ENCODE measurements at places on chromosomes 6 and 20. TPM values are rescaled to one million over a fixed set of nuclear protein-coding genes. Genes with fewer than 3 reads are reported as not detected.
A peak's percentile ranks its signal among the peaks of the same experiment; 100 is the strongest.

DNA sequence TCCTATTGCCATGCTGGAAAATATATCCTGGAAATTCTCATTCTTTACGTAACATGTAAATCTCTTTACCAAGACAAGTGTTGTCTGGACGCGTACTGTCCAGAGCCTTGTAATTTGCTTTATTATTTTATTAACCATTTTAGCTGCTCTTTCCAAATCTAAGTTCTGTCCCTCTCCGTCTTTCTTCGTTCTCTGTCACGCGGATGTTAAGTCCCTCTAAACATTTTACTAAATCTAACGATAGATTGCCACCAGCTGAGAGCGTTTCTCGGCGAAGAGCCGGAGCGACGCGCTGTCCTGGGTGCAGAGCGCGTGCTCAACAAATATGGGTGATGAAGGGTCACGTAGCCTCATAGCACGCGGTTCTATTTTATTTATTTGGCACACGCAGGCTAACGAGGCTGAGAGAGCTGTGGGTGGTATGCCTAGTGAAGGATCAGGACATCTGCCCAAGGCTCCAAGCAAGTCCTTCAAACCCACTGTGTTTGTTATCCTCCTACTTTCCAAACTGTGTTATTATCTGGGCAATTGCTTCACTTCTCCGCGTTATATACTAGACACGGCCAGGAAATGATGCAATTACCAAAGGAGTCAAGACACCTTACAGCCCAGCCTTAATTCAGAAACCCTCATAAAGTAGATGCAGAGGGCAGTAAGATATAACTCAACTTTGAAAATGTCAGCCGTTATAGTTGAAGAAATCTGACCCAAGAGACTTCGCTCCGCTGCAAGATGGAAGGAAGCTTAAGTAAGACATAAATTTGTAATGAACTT lies 10.0 kb upstream of the NCOA7 start:
- H3K36me3 ChIP-seq: no peaks in the 10 kb centered on the region
- peaks cover 5% of the 10 kb centered on the region for H3K4me1 ChIP-seq
- peak; percentile 93 for DNase-seq
- H3K27me3 ChIP-seq: no peaks in the 10 kb centered on the region
- H3K27ac ChIP-seq: peak overlapping the region; percentile 97
- H3K4me3 ChIP-seq: peak overlapping the region; percentile 88

DNA sequence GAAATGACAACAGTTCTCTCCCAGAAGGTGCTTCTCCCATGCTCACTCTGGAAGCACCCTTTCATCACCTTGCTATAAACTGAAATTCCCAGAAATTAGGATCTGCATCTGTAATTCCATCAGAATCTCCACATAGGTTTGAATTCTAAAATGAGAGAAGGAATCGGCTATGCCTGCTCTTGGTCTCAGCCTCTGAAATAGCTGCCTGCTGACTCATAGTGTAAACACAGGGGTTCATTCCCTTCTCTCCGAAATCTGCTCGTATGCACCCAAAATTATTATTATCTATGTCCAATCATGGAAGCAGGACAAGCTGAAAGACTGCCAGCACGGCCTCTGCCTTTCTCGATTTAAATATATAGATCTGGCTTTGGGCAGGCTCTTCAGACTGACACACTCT lies 74.6 kb upstream of the TAB2 start:
- no peaks in the 10 kb centered on the region for H3K4me1 ChIP-seq
- no peaks in the 10 kb centered on the region for H3K36me3 ChIP-seq
- H3K27me3 ChIP-seq: no peaks in the 10 kb centered on the region
- H3K4me3 ChIP-seq: no peak overlapping the region

DNA sequence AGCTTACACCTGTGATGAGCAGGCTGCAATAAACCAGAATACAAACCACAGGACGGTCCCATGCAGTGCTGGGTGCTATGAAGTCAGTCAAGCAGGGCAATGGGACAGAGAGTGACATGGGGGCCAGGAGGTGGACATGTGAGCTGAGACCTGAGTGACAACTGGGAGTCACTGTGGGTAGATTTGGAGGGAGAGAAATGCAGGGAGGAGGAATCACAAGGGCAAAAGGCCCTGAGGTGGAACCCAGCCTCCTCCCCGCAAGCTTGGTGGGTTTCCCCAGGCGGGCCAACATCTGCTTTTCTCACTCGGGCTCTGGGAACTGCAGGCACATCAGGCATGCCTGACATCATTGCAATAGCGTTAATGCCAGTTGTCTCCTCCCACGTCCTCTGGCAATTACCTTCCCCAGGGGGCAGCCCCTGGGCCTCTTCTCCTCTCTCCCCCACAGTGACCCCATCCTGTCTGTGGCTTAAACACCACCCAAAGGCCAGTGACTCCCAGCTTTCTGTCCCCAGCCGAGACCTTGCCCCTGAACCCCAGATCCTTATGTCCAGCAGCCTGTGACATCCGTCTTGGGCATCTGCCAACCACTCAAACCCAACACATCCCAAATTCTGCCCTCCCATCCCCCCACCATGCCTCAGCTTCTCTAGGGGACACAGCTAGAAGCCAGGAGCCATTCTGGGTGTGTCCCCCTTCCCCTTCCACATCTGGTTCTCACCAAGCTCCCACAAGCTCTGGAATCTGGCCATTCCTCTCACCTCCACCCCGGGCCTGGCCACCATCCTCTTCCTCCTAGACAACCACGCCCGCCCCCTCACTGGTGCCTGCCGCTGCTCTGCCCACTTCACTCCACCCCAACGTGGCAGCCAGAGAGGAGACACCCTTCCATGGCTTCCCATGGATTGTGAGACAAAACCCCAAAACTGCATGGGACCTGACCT lies 28.2 kb downstream of the PDRG1 start:
- H3K4me3 ChIP-seq: no peak overlapping the region
- no peak overlapping the region for H3K27ac ChIP-seq
- H3K4me1 ChIP-seq: peaks cover 8% of the 10 kb centered on the region
- DNase-seq: no peak

DNA sequence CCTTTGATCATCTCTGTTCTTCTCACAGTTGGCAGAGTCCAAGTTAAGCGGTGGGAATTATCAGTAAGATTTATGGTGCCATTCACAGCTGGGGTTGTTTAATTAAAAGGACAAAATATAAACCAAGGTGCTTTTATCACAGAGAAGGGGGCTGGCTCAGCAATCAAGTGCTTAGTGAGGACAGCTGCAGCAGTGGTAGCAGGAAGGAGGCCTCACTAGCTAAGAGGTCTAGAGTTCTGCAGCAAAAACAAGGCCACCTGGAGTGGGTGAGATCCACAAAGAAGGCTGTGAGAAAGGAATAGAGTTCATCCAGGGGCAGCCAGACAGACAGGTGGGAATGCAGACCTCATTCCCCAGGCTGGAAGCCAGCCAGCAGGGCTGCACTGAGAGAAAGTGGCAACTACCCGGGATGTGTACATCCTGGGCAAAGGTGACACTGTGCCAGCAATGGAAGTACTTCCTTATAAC lies 37.1 kb downstream of the PIGU start:
- H3K4me3 ChIP-seq: no peak overlapping the region
- no peaks in the 10 kb centered on the region for H3K4me1 ChIP-seq
- DNase-seq: no peak
- H3K27ac ChIP-seq: no peak overlapping the region
- H3K27me3 ChIP-seq: no peaks in the 10 kb centered on the region
- no peaks in the 10 kb centered on the region for H3K36me3 ChIP-seq

DNA sequence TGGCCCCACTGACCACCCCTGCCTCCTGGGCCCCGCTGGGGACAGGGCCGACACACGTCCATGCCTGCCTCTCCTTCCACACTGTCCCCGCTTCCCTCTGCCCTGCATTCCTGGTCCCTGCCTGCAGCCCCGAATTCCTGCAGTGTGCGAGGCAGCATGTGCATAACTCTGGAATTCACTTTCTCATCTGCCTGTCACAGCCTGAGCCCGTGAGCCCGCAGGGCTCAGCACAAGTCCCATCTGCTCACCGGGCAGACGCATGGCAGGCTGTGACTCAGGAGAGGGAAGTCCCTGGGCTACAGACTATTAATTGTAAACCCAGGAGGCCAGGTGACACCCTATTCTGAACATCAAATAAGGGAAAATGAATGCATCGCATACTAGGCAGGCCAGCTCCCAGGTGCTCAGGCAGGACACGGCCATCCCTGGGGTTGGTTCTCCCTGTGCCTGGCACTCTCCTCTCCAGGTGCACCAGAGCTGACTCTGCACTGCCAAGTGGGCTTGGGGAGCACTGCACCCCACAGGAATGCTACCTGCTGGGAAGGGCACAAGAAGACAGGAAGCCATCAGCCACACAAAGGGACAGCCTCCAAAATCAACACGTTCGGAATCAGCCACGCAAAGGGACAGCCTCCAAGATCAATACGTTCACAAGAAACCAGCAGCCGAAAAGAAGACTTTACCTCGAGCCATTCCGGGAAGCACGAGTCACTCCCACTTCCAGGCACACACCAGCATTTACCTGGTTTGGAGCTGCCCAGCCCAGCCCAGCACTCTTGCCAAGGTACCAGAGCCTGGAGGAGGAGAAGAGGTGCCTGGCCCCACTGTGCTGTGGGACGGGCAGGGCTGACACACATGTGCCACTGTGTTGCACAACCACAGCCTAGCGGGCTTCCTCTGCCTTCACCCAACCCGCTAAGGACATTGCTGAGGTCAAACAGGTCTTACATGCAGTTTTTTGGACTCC lies 65.9 kb downstream of the DLL1 start:
- no peak overlapping the region for H3K4me3 ChIP-seq
- H3K4me1 ChIP-seq: no peaks in the 10 kb centered on the region
- no peaks in the 10 kb centered on the region for H3K36me3 ChIP-seq
- no peak overlapping the region for H3K27ac ChIP-seq
- DNase-seq: no peak

DNA sequence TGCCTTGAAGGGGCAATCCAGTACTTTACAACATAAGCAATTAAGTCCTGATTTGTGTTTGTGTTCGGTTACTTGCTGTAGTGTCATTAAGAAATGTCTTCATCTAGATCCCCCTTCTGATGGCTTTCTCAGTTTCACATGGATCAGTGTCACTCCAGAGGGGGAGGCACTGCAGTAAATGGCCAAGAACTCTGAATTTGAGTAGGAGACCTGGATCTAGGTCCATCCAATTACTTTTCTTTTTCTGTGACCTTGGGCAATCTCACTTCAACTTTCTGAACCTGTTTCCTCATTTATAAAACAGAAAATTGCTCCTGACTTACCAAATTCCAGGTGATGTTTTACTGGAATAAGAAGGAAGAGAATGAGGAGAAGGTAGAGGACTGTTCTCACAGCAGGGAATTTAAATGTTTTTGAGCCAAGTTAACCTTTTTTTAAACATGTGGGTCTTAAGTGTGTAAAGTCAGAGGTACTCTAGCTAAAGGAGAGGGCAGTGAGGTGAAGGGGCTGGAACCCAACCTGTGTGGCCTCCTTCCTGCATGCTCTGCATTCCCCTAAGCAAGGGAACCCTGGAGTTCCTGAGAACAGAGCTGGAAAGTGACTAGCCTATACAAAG lies 285.5 kb downstream of the HACE1 start:
- no peak overlapping the region for H3K27ac ChIP-seq
- DNase-seq: no peak
- H3K36me3 ChIP-seq: no peaks in the 10 kb centered on the region
- H3K4me3 ChIP-seq: no peak overlapping the region
- no peaks in the 10 kb centered on the region for H3K27me3 ChIP-seq

GRCh38 chr20:50876816-50877215 lies 54.4 kb downstream of the ADNP start:
- no peak overlapping the region for H3K27ac ChIP-seq
- DNase-seq: no peak
- H3K27me3 ChIP-seq: no peaks in the 10 kb centered on the region
- H3K36me3 ChIP-seq: no peaks in the 10 kb centered on the region

DNA sequence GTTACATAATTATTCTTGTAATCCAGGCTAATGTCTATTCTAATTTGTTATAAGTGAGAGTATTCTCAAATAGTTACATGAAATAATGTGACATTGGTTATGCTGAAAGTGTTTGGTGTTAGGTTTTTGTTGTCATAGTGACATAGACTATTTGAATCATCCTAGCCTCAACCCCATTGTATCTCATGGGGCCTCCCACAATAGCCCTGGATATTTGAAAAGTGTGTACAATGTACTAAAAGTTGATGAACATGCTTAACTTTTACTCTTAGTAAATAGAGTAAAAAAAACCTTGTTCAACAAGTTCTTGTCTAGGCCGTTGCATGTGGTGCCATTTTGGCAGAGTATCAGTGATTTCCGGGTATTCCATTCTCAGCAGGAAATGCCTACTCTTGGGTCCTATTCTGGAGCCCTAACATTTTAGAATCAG lies 83.0 kb downstream of the RTN4IP1 start:
- no peak overlapping the region for H3K4me3 ChIP-seq
- no peaks in the 10 kb centered on the region for H3K27me3 ChIP-seq
- H3K4me1 ChIP-seq: peaks cover 7% of the 10 kb centered on the region
- DNase-seq: no peak
- peaks cover 12% of the 10 kb centered on the region for H3K36me3 ChIP-seq

DNA sequence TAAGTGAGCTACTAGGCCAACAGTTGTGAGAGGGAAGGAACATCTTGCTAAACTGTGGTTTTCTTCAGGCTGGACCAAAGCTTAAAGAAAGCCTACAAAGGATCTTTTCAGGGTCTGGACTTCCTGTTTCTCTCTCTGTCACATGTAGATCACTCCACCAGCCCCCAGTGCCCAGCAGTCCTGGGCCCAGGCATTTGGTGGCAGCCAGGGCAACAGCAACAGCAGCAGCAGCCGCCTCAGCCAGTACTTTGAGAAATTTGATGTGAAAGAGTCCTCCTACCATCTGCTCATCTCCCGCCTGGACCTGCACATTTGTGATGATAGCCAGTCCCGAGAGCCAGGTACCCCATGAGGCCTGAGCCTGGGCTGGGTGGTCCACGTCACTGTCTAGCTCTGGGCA lies 44.1 kb downstream of the BLTP3A start:
- H3K36me3 ChIP-seq: peaks cover 7% of the 10 kb centered on the region
- H3K27ac ChIP-seq: no peak overlapping the region
- H3K4me3 ChIP-seq: no peak overlapping the region
- H3K4me1 ChIP-seq: no peaks in the 10 kb centered on the region
- no peak for DNase-seq

DNA sequence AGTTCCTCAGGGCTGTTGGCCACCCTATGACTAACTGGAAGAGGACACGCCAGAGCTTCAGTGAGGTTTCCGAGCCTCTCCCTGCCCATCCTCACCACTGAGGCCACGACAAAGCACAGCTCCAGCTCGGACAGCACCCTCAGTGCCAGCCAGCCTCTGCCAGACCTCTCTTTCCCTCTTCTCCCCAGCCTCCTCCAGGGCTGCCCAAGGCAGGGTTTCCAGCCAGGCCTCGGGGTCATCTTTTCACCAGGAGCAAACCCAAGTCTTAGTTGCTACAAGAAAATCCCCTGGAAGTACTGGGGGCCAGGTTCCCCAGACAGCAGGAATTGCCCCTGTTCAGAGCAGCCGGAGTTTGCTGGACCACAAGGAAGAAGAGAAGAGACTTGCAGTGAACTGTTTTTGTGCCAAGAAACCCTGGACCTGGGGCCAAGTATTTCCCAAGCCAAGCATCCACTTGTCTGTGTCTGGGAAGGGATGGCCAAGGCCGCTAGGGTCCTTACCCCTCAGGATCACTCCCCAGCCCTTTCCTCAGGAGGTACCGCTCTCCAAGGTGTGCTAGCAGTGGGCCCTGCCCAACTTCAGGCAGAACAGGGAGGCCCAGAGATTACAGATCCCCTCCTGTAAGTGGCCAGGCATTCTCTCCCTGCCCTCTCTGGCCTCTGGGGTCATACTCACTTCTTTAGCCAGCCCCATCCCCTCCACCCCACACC lies 41.6 kb downstream of the PLAGL2 start:
- DNase-seq: no peak
- H3K4me1 ChIP-seq: no peaks in the 10 kb centered on the region
- H3K4me3 ChIP-seq: no peak overlapping the region

GRCh38 chr6:148973538-148974208 lies 226.8 kb downstream of the UST start:
- H3K27me3 ChIP-seq: peaks cover 37% of the 10 kb centered on the region
- no peak overlapping the region for H3K27ac ChIP-seq
- no peaks in the 10 kb centered on the region for H3K4me1 ChIP-seq
- no peak overlapping the region for H3K4me3 ChIP-seq

Gene TNXB
- 1.8 TPM for total RNA-seq

Gene SLPI
- 0.74 TPM for total RNA-seq
